ENCODE measurements at places on chromosomes 6 and 20. TPM values are rescaled to one million over a fixed set of nuclear protein-coding genes. Genes with fewer than 3 reads are reported as not detected.

Gene ANKRD66
- not detected for total RNA-seq

Gene KATNA1
- 15.7 TPM for total RNA-seq

Gene HFE
- total RNA-seq: 8.7 TPM

Gene SLC35B3
- 8.6 TPM for total RNA-seq

Gene QRSL1
- total RNA-seq: 9.5 TPM

Gene FAM217A
- not detected for total RNA-seq

Gene SLC22A3
- total RNA-seq: 144 TPM

Gene EYS
- not detected for total RNA-seq

Gene SOBP
- total RNA-seq: 11.1 TPM

Gene TINAG
- total RNA-seq: not detected

Gene PROKR2
- not detected for total RNA-seq

Gene OTOR
- not detected for total RNA-seq

Gene ZNF391
- total RNA-seq: 1.6 TPM

Gene CLPSL1
- total RNA-seq: not detected

Gene ROMO1
- total RNA-seq: 243 TPM

Gene CRNKL1
- total RNA-seq: 17.3 TPM

Gene HLA-DPA1
- 148 TPM for total RNA-seq

Gene SLC17A3
- total RNA-seq: not detected

Gene OPN5
- total RNA-seq: not detected

Gene PLCB1
- total RNA-seq: 16.3 TPM

Gene NR2E1
- not detected for total RNA-seq

Gene RAB5IF
- total RNA-seq: 52.0 TPM

Gene BPIFB2
- not detected for total RNA-seq

Gene BRD2
- total RNA-seq: 169 TPM

Gene FKBP1C
- not detected for total RNA-seq

Gene AMD1
- 120 TPM for total RNA-seq

Gene TCF21
- total RNA-seq: 0.28 TPM

Gene CD164
- 166 TPM for total RNA-seq

Gene MTRF1L
- 17.9 TPM for total RNA-seq

Gene NKAIN4
- not detected for total RNA-seq

Gene PCSK2
- total RNA-seq: 16.2 TPM

Gene TPBG
- 38.7 TPM for total RNA-seq

Gene TRAPPC3L
- total RNA-seq: not detected

Gene ZSCAN31
- total RNA-seq: 15.4 TPM

Gene LY6G6F
- total RNA-seq: not detected

Gene EYA4
- total RNA-seq: 1.3 TPM

Gene CTAGE9
- not detected for total RNA-seq

Gene SNHG17
- 38.9 TPM for total RNA-seq

Gene CLIC5
- total RNA-seq: 2.6 TPM

Gene DEFB132
- total RNA-seq: not detected

Gene GNRH2
- total RNA-seq: not detected

Gene MAS1L
- not detected for total RNA-seq

Gene PRDM13
- total RNA-seq: not detected

Gene GCNT2
- total RNA-seq: 44.9 TPM

Gene C20orf204
- total RNA-seq: 3.2 TPM

Gene LY6G5B
- 24.3 TPM for total RNA-seq

Gene COL9A1
- total RNA-seq: not detected

Gene GTSF1L
- not detected for total RNA-seq

Gene WFDC8
- not detected for total RNA-seq

Gene DCDC2
- not detected for total RNA-seq

Data from thoracic aorta (tissue), 2 donors.